ENCODE measurements at places on chromosomes 4 and X.

- DNase-seq: no peak
Observed at GRCh38 chr4:1218634-1219565, 30.0 kb downstream of the CTBP1 start.

DNA sequence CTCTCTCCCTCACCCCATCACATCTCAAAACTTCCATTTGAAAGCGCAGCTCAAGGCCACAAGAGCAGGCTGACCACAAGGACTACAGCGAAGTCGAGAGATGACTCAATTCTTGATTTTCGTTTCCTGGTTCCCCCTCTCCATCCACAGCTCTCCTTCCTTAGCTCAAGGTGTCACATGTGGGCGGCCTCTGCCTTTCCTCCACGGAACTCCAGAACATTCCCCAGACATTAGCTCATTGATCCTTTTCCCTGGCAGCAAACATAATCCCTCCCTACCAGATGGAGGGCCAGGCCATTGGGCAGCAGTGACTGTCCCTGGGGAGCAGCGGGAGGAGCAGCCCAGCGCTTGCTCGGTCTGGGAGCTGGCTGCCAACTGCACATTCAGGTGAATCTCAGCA is 56.3 kb downstream of the CCDC149 start:
- DNase-seq: no peak

DNA sequence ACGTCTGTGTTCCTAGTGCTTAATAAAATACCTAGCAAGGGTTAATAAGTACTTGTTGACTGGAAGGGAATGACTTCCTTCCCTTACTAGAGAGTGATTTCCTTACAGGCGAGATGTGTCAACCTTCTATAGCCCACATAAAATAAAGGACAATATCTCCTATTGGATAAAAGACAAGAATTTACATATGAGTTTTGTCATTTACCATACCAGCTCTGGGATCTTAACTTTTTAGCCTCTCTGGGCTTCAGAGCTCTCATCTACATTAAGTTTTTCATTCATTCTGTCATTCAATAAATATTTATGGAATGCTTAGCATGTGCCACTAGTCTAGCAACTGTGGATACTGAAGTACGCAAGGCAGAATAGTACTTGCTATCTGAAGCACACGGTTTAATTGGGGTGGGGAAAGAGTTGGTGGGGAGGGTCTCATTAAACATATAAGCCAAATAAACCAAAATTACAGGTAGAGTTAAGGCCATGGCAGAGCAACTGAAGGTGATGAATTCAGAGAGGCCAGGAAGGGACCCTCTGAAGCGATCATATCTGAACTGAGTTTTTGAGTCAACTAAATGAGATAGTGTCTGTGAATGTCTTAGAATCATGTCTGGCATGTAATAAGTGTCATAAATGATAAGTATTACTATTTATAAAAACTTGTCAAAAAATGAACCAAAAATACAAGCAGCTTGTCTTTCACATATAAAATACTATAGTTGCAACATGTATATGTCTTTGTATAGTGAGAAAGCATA is 91.6 kb upstream of the BMP2K start:
- peak; percentile 9 for DNase-seq

GRCh38 chr4:98469771-98470170 is 188.6 kb downstream of the TSPAN5 start:
- DNase-seq: no peak

- no peak for DNase-seq
Observed at GRCh38 chr4:1473718-1474117, 67.5 kb upstream of the NKX1-1 start.

DNA sequence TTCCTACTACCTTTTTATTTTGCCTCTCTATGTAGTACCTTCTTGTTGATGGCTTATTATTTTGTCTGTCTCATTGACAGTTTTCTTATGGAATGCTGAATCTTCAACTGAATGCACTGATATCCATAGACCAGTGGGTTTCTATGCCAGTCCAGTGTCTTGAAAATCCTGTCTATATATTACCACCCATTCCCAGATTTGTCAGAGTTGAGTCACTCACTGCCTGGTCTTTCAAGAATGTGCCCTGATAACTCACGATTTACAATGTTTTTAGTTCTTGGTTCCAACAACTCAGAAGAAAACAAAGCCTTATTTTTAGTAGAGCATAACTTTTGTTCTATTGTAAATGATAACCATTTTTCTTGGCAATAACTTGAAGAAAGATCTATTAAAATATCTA is 606.0 kb upstream of the PITX2 start:
- DNase-seq: no peak

DNA sequence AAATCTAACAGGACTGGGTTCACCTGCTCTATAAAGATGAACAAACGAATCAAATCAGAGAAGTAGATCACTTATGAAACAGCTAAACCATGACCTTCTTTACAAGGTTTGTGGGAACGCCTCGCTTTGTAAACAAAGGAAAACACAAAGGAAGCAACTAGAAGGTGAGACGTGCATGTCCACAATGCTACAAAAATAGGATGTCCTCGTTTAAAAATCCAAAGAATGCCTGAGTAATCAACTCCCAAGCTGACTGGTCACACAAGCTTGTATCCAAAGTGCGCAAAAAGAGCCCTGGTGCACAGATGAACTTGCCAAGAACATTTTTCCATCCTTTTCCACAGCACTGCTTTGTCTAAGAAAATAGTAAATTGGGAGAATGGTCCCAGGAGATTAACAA is 6.3 kb upstream of the SH3KBP1 start:
- peak; percentile 55 for DNase-seq

- DNase-seq: no peak
Observed at GRCh38 chr4:103499094-103499493, 220.7 kb downstream of the TACR3 start.

GRCh38 chr4:76722838-76723237 is 175.1 kb downstream of the SOWAHB start:
- DNase-seq: no peak

DNA sequence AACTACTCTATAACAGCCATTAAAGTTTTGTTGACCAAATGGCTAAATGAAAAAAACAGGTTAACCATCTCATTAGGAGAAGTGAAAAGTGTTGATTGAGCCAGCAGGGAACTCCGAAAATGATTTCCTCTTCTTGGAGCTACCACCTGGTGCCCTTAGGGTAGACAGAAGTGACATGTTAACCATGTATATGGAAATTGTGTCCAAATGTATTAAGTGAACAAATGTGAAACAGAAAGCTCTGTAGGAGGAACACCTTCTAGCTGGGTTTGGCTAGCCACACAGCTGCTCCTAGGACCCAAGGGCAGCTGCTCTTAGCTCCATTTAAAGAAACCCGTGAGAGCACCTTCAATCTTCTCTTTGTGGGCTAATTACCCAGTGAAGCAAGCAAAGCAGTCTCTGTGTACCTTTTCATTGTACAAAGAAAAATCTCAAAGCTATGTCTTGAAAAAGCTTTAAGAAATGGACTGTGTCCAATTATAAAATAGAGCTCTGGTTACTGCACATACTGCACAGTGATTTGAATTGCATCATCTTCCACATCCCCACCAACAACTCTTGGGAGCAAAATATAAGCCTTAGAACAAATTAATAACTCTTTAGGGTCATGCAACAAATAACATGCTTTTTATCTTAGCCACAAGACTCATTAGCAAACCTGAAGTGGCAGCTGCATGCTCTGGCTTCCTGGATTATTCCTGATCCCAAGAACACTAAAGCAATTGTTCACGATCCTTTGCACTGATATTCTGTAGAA is 59.2 kb upstream of the PARM1 start:
- DNase-seq: no peak

GRCh38 chr4:132026816-132027215 is 1122.3 kb upstream of the PCDH10 start:
- no peak for DNase-seq

- DNase-seq: no peak
Observed at GRCh38 chrX:118218079-118218478, 101.5 kb upstream of the KLHL13 start.

- DNase-seq: no peak
Observed at GRCh38 chr4:156971676-156972378, at the start of gene PDGFC. PDGFC (minus strand) TSS chr4:156971799; CDS start chr4:156970903, 896 bp downstream.

DNA sequence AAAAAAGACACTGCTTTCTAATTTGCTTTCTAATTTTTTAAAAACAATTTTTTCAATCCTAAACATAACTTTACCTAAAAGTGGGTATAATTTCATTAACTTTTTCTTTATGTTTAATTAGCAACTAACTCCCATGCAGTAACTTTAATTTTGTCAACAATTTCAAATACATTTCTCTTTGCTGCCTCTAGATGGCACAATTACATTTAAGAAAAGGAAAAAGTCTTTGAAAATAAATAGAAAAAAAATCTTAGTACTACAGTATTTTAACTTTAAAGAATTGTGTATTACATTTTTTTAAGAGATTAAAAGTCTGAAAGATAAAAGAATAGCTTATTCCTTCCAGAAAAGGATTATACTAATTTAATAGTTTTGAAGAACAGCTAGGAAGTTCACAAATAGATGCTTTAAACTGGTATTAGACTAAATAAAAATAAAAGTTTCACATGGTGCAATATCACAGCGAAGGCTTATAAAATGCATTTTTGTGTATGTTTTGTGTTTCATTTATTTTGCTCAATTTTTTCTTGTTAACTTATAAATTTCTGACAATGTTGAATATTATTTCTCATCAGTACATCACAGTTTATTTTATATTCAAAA is 105.1 kb downstream of the ADGRA3 start:
- DNase-seq: no peak

- DNase-seq: no peak
Observed at GRCh38 chrX:115357326-115358120, 68.0 kb downstream of the LUZP4 start.

GRCh38 chrX:24846550-24847150 is 152.9 kb downstream of the POLA1 start:
- no peak for DNase-seq

- DNase-seq: no peak
Observed at GRCh38 chrX:57901466-57901865, 8.8 kb downstream of the ZXDA start.

DNA sequence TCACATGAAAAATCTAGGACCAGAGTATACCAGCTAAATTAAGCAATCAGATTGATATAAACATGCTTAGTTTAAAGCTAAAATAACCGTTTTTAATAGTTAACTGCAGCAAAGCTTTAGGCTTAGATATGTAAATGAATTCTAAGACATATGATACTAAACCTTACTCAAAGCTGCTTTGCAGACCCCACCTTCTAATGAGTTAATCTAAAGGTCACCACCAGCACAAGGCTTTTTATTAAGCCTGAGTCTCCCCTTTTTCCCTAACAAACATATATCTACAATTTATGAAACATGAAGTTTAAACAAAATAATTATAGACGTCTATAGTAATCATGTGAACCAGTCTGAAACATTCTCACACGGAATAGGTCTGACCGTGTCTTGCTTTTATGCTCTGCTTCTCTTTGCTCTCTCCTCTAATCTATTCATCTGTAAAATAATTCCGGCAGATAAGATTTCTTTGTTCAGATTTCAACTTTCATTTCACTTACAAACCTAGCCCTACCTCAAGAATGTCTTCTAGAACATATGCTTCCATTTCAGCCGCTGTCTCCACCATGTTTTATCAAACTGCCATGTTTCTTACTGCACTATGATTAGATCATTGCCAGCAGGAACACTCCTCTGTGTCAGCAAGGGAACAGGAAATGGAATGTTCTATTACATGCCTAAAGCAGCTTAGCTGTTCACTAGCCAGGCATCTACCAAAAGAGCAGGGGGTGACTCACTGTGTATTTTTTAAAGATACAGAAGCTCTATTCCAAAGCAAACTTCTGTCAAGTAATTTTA is 35.9 kb downstream of the ANKRD17 start:
- peak; percentile 84 for DNase-seq

DNA sequence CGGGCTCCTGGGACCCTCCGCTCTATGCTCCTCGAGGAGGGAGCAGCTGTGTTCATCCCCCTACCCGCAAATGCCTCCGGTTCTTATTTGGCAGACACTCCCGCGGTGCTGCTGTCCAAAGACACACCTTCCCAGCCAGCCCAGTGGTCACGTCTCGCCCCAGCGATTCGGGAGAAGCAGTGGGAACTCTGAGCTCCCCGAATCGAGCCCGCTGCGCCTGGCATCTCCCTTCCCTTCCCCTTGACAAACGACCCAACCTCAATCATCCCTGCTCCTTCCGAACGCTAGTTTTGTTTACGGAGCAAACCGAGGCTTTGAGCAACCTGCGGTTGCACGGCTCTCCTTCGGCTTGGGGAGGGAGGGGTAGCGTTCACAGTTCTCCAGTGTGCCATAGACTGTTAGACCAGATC is 317 bp upstream of the FRMPD4 start:
- no peak for DNase-seq

DNA sequence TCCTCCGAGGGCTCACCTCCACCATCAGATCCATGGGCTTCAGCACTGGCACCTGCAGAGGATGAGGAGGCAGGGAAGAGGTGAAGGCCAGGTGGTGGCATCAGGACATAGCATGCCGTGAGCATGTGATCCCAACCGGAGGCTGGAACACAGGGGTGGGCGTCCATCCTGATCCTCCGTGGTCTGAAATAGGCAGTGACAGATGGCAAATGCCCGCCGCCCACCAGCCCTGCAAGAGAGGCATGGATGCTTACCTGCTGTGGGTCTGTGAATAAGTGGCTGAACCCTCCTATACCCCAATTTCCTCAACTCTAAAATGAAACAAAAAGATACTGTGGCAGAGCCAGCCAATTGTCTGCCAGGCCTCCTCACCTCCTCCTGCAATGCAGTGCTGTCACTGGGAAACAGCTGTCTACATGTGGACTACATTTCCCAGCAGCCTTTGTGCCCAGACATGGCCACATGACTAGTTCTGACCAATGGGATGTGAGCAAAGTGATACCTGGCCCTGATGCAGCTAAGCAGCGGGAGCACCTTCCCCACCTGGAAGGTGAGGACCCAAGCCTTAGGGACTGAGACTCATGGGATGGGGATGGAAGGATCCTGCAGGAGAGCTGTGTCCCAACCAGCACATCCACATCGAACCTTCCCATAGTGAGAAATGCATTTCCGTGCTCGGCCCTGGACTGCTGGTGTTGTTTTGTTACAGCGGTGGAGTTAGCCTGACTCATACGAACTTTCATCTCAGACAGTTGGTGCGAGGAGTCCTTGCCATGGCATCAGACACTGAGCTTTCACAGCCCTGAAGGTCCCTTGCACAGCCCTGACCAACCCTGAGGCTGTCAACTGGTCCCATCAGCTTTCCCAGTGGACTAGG is 99.5 kb downstream of the PPP2R2C start:
- no peak for DNase-seq

- no peak for DNase-seq
Observed at GRCh38 chr4:3851881-3852280, 85.7 kb downstream of the ADRA2C start.

DNA sequence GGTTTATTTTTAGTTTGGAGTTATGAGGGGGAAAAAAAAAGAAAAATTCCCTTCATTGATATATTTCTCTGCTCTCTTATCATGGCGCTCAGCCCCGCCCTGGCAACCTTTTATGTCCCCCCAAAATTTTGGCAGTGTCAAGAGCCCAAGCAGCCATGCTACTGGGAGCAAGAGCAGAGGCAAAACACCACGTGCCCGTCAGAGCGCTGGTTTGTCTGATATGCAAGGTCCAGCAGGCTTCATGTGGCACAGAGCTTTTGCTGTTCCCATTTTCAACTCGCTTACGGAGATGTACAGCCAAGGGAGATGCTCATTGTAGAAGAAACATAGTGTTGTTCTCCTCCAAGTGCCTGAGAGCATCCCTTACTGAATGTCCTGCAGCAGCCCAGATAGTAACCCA is 27.3 kb downstream of the SLITRK2 start:
- no peak for DNase-seq

Data from BJ (cell line).